ENCODE measurements at places on chromosomes 16 and 17. TPM values are rescaled to one million over a fixed set of nuclear protein-coding genes. Genes with fewer than 3 reads are reported as not detected.

- no peak overlapping the region for H3K4me3 ChIP-seq
- peaks cover 24% of the 10 kb centered on the region for H3K4me1 ChIP-seq
- peak overlapping the region; percentile 98 for H3K27ac ChIP-seq
- no peaks in the 10 kb centered on the region for H3K27me3 ChIP-seq
- H3K36me3 ChIP-seq, result no peaks in the 10 kb centered on the region
- no peak for DNase-seq
These were observed 4.7 kb upstream of the NLRC5 start for GRCh38 chr16:56984639-56985038.

DNA sequence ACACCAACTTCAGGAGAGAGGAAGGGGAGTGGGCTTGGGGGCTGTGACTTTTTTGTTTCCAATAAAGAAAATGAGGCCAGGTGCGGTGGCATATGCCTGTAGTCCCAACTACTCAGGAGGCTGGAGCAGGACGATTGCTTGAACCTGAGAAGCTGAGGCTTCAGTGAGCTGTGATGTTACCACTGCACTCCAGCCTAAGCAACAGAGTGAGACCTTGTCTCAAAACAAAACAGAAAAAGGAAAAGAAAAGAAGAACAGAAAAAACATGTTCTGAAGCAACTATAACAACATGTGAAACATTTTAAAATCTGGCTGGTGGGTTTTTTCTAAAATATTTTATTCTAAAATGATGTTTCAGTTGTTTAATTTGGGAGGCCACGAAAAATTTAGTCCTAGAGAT, 554.0 kb upstream of the ZFHX3 start:
- no peak overlapping the region for H3K27ac ChIP-seq
- no peaks in the 10 kb centered on the region for H3K36me3 ChIP-seq
- no peak for DNase-seq
- no peak overlapping the region for H3K4me3 ChIP-seq
- H3K27me3 ChIP-seq, result no peaks in the 10 kb centered on the region
- no peaks in the 10 kb centered on the region for H3K4me1 ChIP-seq

DNA sequence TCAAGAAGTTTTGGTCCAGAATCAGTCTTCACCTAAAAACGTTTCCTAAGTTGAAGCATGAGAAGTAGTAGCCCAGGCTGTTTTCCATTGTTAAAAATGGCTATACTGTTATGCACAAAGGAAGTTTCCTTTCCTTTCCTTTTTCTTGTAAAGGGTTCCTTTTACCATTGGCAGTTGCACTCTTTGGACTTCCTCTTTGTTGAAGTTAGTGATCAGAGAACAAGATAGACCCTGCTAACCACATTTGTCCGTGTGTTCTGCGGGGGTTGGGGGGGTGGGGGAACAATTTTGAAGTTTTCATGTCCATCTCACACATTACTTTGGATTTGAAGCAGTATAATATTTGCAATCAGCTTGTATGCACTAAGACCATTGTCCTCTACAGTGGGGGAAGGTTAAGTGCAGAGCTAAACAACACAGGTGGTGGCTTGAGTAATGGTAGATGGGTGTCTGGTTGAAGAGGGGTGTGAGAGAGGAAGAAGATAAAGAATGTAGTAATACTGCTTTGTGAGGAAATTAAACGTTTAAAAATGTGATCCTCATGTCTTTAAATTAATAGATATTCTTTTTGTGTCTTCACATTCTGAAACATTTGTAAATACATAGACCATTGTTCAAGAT, 1.4 kb downstream of the LPCAT2 start:
- no peak for DNase-seq
- H3K36me3 ChIP-seq, result no peaks in the 10 kb centered on the region
- H3K4me3 ChIP-seq, result no peak overlapping the region
- H3K27ac ChIP-seq, result no peak overlapping the region
- no peaks in the 10 kb centered on the region for H3K27me3 ChIP-seq

GRCh38 chr17:57439651-57440050, 183.3 kb downstream of the MSI2 start:
- no peaks in the 10 kb centered on the region for H3K36me3 ChIP-seq
- no peaks in the 10 kb centered on the region for H3K27me3 ChIP-seq
- H3K4me1 ChIP-seq, result peaks cover 31% of the 10 kb centered on the region
- H3K27ac ChIP-seq, result no peak overlapping the region
- DNase-seq, result no peak

The KRTAP4-1 gene
- not detected for total RNA-seq

DNA sequence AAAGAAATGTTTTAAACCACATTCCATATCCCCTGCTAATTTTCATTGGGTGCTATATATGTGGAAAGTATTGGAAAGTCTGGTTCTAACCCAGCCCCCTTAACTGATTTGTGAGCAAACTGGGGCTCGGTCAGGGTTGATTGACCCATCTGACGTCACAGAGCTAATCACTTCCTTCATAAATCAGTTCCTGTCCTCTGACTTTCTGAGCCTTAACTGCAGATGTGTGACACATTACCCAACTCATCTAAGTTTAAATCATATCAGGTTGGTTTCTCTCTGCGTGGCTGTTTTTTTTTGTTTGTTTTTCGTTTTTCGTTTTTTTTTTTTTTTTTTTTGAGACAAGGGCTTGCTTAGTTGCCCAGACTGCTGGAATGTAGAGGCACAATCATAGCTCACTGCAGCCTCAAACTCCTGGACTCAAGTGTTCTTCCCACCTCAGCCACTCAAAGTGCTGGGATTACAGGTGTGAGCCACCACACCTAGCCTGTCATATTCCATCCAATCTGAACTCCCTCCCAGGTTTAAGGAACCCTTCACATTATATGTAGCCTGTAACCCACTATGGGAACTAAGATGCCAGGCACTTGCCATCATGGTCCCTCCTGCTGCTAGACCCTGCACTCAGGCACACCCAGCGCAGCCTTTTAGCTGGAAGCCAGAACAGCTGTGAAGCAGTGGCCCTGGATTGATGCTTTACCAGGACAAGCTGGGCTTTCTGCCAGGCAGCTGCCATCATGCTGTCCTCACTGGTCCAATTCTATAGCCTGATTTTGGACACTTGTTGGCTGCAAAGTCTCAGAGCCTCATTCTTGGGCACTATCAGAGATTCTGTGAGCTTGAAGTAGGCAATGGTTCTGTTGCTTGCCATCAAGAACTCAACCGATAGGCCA, 6.9 kb upstream of the BPTF start:
- no peak for DNase-seq
- no peak overlapping the region for H3K4me3 ChIP-seq
- H3K27ac ChIP-seq, result no peak overlapping the region

DNA sequence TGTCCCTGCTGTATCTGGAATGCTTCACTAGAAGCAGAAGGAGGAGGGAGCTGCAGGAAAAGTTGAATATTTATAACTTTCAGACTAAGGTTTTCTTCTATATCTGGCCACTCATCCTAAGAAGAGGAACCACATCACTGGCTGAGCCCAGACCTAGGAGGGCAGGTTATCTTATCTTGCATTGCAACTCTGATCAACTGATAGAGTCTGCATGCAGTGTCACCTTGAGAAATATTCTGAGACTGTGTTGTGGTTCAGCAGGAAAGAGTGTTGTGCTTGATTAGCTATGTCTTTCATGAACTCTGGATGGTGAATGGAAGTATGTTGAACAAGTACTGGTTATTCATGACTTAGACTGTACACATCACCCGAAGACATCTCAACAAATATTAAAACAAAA, 460.0 kb downstream of the TOX3 start:
- no peak for DNase-seq
- no peak overlapping the region for H3K27ac ChIP-seq
- H3K36me3 ChIP-seq, result no peaks in the 10 kb centered on the region

DNA sequence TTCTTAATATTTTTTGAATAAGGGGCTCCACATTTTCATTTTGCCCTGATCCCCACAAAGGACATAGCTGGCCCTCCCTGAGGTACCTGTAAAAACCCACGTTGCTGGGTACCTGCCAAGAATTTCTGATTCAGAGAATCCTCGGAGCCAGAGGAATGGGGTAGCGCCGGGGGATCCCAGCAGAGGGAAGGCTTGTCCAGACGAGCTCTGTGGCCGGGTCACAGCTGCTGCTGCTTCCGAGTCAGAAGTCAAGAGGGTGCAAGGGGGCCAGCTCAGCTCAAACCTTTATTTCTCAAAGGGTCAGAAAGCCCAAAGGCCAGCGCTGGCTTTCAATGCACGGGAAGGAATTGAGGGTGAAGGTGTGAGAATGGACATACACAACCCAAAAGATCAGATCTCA, 68.9 kb upstream of the SDK2 start:
- H3K36me3 ChIP-seq, result no peaks in the 10 kb centered on the region
- no peaks in the 10 kb centered on the region for H3K27me3 ChIP-seq
- DNase-seq, result no peak
- no peak overlapping the region for H3K4me3 ChIP-seq

The NPIPA5 gene
- total RNA-seq, result 19.2 TPM

Data from naive thymus-derived CD4-positive, alpha-beta T cell (primary cell).